ENCODE measurements at places on chromosomes 2 and 18. TPM values are rescaled to one million over a fixed set of nuclear protein-coding genes. Genes with fewer than 3 reads are reported as not detected.

DNA sequence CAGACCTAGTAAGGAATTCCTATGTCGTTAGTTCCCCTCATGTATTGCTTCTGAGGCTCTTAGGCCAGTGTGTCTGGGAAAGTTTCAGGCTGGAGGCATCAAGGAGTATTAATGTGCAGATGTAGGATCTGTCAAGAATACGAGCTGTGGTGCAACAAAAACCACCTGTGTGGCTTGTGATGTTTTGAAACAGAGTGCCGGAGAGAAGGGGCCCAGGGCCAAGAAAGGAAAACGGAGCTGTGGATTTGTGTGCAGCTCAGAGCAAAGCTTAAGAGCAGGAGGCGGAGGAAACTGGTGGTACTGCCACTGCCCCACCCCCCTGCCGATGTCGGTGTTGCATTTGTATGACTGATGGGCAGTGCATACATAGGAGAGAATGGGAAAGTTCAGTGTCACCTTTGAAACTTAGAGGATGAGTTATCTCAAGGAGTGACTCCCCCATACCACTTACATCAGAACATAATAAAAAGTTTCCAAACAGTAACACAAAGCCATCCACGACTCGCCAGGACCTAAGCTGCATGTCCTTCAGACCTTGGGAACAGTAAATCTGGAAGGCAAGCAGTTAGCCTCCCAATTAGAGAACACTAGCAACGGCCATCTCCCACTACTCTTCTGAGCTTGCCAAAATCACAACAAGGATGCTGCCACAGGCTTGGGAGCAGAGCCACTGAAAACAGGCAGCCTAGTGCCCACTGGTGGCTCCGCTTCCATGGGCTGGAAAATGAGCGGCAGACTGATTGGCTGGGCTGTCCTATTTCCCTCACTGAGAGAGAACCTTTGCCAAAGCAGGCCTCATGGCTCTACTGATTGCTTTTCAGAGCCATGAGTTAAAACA, 152.7 kb upstream of the NT5C1B start:
- DNase-seq: no peak

GRCh38 chr2:68238955-68239822, 13.1 kb downstream of the PPP3R1 start:
- no peak for DNase-seq

DNA sequence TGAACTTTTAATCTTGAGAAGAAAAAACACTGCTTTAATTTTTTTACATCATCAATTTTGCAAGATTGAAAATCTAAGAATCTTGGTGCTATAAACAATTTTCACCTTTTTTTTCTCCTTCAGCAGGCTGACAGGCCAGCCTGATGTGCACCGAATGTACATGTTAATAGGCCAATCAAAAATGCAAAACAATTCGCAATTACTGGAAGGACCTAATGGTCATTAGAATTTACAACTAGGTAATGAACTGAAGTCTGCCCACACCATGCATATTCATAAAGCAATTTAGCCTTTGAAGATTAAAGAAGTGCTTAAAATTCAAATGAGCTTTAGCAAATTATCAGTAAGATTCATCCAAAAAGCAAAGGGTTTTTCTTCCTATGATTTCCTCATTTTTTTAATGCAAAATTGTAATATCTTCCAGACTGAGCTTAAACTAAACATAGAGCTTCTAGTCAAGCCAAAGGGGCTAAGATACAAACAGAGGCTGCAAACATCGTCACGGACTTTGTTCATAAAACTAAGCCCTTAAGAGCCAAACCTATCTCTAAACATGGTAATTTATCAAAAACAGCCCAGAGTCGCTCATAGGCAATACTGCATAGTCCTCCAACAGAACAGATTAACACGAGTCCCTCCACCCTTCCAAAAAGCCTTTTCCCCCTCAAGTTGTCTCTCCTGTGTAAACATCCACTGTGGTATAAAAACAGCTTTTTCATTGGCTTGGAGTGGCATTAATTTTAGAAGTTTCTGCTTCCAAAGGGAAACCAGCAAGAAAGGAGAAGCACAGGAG, 18.4 kb downstream of the BCL11A start:
- DNase-seq: no peak

Gene MTIF2
- 19.5 TPM for total RNA-seq

Gene FOXI3
- not detected for total RNA-seq

DNA sequence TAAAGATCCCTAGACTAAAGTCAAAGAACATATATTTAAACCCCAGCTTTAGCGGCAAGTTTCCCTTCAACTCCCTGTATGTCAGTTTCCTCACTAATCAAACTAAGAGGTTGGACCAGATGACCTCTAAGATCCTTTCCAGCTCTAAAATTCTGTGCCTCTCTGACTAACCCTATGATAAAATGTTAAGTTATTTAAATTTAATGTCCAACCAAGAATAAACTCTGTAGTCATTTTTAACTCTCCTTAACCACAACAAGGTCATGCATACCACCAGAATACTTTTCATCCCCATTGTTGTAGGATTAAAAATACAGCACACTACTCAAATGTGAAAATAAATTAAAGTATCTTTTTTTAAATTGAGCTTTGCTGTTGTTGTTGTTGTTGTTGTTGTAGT, 5.2 kb upstream of the PDE1A start:
- DNase-seq: no peak
